ENCODE measurements at places on chromosomes 3 and 15.

- DNase-seq = no peak
Measured at GRCh38 chr3:139529662-139530061, 9.9 kb downstream of the RBP1 start.

- no peak for DNase-seq
Measured at GRCh38 chr3:137766876-137767537, 2.9 kb downstream of the SOX14 start.

DNA sequence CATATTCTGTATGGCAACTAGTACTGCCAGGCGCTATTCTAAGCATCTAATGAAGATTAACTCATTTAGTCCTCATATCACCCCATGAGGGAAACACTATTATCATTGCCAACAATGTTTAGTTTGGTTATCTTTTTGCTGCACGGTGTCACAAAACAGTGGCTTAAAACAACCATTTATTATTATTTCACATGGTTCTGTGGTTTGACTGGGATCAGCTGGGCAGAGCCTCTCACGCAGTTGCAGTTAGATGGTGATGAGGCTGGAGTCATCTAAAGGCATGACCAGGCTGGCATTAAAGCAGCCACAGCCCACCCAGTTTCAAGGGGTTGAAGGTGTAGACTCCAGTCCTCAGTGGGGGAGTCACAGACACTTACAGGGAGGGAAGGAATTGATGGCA is 32.8 kb upstream of the RASA2 start:
- DNase-seq = no peak

DNA sequence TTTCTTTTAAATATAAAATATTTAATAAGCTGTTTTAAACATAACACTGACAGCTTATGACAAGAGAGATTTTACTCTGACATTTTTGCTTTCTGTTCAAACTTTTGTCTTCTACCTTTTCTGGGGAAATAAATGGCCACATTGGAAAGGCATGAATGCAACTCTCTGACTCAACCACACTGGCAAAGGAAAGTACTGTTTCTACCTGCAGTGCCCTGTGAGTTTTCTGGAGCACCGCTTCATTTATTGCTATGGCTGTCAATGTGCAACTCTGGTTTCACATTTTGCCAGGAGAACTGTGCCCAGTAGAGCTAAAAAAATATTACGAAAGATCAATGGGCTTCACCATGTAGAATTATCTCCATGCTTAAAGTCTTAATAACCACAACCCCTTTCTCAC is 15.1 kb downstream of the PDZRN3 start:
- DNase-seq = no peak

DNA sequence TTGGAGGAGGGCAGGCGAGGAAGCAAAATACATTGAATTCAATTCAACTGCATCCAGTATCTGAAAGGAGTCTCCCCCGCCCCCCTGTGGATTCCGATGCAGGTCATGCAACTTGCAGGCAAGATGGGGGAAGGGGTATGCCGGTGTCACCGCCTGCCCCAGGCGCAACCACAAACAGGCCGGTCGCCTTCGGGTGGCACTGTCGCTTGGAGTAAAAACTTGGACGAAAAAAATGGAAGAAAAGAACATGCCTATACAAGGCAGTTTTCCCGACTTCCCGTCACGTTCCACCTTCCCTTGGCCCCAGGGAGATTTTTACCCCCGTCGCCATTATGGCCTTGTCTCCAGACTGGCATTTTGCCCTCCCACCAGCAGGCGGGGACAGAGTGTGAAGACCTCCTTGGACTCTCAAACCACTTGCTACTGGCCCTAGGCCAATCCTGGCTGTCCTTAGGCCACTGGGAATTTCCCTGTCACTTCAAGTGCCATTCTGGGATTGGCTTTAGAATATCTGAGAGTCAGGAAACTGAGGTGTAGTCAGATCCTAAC is 1.6 kb upstream of the NTRK3 start:
- DNase-seq = peak; percentile 44

DNA sequence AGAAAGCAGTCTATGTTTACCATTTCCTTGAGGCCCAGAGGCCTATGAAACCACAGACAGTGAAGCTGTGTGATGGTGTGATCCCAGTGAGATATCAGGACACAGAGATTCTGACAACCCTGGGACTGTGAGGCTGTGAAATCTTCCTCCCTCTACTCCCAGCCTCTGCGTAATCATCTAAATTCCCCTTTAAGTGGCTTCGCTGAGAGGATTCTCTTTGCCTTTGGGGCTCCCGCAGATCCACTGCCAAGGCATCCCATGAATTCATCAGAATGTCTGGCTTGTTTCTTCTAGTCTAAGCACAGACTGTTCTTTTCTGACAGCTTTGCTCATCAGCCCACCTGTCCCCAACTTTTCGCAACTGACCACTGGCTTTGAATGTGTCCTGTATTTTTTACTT is 901.2 kb upstream of the NR2F2 start:
- no peak for DNase-seq

- DNase-seq = no peak
Measured at GRCh38 chr3:144687862-144688261, 716.2 kb downstream of the DIPK2A start.

DNA sequence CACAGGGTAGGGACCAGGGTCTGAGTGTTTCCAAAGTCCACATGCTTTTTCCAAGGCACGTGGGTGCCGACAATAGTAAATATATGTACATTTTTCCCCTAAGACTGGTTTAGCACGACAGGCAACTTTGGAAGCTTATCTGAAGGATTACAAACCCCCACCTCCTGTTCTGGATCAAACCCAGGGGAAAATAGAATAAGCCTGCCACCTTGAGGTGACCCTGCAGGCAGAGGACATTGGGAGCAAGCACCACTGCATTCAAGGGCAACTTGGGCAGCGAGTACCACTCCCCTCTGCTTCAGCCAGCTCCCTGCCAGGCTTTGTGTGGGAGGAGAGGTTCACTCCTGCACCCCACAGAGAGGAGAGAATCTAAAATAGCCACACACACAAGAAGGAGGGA is 44.8 kb downstream of the KBTBD12 start:
- DNase-seq = peak; percentile 16

GRCh38 chr3:33980252-33980651 is 181.8 kb downstream of the PDCD6IP start:
- DNase-seq = peak; percentile 90

DNA sequence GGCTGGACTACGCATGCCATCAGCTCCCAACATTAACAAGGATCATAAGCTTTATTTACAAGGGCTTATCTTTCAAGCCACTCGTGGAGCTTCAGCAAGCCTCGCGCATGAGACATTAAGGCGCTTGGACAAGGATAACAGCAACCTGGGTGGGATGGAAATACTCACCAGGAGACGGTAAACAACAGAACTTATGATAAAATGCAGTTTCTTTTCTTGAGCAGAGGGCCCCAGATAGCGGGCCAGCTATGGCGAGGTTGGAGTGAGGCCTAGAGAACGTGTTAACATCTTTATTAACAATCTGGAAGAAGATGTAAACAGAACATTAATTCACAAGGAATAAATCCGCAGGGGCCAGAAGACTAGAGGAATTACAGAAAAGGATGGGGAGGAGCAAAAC is 158.2 kb downstream of the NTRK3 start:
- no peak for DNase-seq

DNA sequence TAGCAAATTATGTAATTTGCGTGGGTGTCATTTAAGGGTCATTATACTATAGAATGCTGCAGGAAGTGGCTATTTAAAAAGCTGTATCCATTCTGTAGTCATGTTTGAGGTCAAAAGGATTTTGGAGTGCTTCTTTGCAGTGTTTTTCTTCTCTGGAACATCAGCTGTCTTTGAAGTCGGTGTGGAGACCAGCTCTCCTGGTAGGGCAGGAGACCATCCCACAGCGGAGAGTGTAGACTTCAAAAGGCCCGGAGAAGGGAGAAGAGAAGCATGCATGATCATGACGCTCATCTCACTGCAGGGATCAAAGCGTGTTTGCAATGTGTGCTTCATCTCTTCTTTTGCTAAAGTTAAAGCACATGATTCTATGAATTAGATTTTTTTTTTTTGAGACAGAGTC is 19.9 kb downstream of the PXK start:
- DNase-seq = no peak

DNA sequence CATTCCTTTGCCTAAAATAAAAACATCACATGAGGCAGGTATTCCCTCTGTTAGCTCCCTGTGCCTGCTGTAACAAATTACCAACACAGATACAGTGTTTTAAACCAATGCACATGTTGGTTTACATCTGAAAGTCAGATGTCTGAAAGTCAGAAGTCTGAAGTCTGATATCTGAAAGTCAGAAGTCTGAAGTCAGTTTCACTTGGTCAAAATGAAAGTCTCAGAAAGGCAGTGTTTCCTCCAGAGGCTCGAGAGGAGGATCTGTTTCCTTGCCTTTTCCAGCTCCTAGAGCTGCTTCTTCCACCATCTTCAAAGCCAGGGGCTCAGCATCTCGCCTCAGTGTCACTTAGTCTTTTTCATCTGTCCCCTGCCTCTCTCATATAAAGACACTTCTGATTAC is 22.0 kb downstream of the SST start:
- no peak for DNase-seq

- no peak for DNase-seq
Measured at GRCh38 chr3:331881-332280, 135.3 kb downstream of the CHL1 start.

DNA sequence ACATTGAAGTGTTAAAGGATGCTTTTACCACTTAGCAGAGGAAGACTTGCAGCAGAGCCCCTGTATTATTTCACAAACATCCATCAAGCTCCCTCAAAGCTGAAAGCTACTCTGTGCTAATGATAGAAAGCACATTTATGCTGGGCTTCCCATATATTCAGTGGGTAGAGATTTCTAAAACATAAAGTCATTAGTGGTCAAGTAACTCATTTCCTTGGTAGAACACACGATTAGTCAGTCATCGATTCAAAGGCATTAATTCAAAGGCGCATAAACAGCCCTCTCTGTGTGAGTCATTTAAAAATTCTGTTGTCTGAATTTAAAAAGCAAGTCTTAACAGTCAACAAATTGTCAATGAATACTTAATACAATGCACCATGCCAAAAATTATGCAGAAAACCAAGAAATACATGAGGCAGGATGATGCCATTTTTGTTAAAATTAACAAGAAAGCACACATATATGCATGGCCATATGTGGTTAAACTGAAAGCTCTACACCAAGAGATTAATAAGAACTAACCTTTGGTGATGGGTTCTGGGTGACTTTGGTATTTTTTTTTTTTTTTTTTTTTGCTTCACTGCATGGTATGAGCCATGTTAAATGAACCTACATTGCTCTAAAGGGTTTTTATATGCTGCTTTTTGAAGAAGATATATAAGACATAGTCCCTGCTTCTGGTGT is 61.7 kb downstream of the LDHAL6B start:
- DNase-seq = peak; percentile 56

DNA sequence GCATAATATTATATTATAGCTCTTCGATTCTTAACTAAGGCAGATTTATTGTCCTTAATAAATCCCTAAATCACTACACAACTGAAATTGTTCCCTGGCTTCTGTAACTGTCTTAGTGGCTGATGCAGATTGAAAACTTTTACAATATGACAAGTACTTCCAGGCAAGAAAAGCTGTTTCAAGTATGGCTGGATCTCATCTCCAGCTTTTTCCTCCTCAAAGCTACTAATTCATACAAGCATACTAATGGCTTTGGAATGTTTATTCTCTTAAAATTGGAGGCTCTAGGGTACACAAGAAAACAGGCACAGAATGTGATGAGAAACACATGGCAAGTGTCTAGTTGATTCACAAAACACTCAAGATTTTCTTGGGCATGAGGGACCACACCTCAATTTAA is 351.5 kb upstream of the ICE2 start:
- DNase-seq = no peak

GRCh38 chr15:99348412-99348811 is 97.1 kb downstream of the LRRC28 start:
- no peak for DNase-seq

- peak; percentile 65 for DNase-seq
Measured at GRCh38 chr15:63348392-63348791, 33.3 kb downstream of the CA12 start.

GRCh38 chr15:41746802-41747201 is 27.5 kb upstream of the MAPKBP1 start:
- DNase-seq = no peak

Data from RCC 7860 (cell line).